ENCODE measurements at places on chromosomes 2 and 18.

GRCh38 chr2:69741229-69741574 is 732 bp upstream of the ANXA4 start:
- peak; percentile 79 for DNase-seq

- DNase-seq, result peak; percentile 65
These were observed 2.1 kb upstream of the SPIRE1 start for GRCh38 chr18:12659904-12660605.

GRCh38 chr2:47119001-47119400 is 36.1 kb downstream of the STPG4 start:
- no peak for DNase-seq

GRCh38 chr2:224658780-224659405 is 57.3 kb downstream of the CCDC195 start:
- DNase-seq, result no peak

- DNase-seq, result no peak
These were observed 44.4 kb downstream of the FBLN7 start for GRCh38 chr2:112182581-112183034.

GRCh38 chr2:180524499-180524898 is 455.9 kb upstream of the UBE2E3 start:
- DNase-seq, result no peak

DNA sequence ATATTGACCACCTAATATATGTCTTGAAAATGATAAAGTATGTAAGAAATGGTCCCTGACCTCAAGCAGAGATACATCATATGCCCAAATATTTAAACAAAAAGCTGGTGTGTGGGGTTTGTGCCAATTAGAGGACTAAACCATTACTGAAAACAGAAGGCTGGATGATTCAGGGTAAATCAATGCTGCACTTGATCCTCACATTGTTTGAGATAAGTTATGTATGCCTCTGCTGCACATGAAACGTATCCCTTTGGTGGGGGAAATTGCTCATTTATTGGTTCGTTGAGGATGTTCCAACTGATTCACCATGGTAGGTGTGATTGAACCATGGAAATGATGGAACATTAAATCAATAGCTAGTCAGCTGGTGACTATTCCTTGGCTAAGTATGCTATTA is 24.7 kb upstream of the DARS1 start:
- no peak for DNase-seq

GRCh38 chr2:170925923-170926322 is 3.1 kb upstream of the GORASP2 start:
- no peak for DNase-seq

DNA sequence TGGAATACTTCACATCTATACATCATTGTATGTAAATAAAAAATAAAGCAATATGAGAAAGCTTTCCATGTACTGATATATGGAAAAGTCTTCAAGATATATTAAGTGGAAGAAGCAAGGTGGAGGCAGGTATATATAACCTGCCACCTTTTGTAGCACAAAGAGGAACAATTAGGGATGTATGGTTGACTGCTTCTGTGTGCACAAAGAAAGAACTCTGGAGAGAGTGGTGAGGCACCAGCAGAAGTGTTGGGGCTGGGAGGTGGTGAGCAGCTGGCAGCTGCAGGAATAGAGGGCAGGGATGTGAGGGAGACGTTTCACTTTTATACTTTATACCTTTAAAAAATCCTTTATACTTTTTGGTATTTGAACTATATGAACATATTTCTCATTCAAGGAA is 26.1 kb downstream of the KIF5C start:
- DNase-seq, result no peak

DNA sequence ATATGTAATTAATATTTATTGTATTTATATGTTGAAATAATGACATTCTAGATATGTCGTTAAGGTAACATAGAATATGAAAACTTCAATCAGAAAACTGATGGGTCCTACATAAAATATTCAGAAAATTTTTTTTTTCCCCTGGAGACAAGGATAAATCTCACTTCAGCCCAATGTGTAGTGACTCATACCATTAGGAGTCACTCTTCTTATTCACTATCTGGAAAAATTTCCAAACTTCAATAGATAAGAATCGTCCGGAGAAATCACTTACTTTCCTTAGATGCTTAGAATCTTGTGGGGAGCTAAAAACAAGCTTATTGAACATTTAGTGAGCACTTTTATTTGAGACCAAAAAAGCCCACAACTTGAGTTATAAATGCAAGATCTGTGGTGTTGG is 4.6 kb downstream of the SERPINB13 start:
- no peak for DNase-seq

DNA sequence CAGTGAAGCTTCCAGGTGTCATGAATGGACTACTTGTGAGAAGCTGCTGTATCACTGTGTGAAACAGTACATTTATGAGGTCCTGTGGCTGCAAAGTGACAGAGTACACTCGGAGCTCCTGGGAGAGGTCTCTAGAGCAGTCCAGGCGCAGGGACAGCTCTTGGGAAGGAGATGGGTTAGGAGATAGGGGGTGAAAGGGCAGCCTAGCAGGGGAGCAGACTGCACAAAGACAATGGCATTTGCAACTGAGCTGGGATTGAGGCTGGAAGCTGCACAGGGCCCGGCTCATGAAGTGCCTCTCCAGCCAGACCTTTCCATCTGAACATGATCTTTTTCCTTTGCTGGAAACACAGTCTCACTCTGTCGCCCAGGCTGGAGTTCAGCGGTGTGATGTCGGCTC is 83.6 kb downstream of the RHOB start:
- no peak for DNase-seq

GRCh38 chr2:150449856-150450255 is 37.6 kb downstream of the RND3 start:
- DNase-seq, result no peak

DNA sequence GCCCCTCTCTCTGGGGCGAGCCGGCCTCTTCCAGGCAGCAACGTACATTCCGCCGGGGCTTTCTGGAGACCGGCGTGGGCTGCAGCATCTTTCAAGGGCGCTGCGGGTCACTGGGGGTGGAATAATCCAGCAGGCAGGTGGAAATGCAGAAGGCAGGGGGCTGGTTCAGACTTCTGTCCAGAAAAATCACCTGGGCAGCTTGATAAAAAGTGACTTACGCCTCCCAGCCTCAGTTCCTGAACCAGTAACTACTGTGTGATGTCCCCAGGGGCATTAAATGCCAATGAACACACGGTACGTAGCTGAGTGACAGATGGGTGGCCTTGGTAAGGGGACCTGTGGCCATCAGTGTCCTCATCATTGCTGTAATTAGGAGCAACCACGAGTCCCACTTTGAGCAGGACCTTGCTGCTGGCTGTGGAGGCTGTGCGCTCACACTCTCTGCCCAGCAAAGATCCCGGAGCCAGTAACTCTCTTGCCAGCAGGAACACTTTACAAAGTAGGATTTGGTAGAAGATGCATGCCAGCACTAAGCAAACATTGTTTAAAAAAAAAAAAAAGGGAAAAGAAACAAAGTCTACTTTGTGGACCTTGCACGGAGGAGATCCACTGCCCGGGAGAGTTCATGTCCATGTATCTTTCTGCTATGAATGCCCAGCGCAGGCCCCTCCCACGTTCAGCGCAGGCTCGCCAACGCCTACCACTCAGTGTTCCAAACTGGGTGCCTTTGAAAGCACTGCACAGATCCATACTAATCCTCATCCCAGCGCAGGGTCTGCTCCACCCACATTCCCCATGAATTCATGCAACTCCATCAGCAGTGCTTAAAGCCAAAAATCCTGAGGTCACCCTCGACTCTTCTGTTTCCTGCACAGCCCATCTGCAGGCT is 177.3 kb downstream of the HDAC4 start:
- no peak for DNase-seq

DNA sequence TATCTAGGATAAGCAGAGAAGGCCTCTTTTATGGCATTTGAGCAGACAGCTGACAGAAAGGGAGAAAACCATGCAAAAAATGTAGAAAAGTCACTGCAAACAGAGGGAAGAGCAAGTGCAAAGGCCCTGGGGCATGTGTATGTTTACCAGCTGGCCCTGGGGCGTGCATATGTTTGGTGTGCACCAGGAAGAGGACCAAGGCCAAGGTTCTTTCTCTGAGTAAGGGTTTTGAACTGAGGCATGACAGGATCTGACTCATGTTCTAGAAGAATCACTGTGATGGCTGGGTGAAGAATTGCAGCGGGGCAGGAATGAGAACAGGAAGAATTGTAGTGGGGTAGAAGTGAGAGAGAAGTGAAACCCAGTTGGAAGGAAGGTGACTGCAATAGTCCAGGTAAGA is 69.6 kb downstream of the STEAP3 start:
- no peak for DNase-seq

- no peak for DNase-seq
These were observed 119.0 kb upstream of the SYT4 start for GRCh38 chr18:43396266-43396665.

DNA sequence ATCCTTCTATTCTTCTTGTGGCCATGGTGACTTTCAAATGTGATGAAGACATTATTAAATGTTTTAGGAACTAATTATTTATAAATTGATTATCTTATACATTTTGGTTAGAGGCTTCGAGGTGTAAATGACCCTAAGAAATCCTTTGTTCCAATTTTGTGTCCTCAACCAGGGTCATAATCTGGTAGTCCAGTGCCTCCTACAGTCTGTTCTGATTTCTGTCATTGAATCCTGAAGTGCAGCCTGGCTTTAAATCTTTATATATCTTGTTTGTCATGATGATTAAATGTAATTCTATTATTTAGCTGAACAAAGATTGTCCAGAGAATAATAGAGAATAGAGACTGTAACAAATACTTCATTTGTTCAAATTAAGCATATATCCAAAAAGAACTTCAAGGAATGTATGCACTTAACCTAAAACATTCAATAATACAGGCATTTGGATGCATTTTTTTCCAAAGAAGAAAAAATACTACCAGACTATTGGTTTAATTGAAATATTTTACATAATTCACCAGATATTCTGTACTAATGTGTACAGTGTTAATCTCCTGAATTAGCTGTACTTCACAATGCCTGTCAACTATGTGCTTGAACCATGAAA is 89.8 kb downstream of the PRPF40A start:
- DNase-seq, result peak; percentile 55

DNA sequence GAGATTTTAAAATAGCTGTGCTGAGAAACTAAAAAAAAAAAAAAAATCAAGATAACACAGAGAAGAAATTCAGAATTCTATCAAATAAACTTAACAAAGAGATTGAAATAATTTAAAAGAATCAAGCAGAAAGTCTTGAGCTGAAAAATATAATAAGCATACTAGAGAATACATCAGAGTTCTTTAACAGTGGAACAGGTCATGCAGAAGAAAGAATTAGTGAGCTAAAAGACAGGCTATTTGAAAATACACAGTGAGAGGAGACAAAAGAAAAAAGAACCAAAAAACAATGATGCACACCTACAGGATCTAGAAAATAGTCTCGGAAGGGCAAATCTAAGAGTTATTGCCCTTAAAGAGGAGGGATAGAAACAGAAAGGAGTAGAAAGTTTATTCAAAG is 548.1 kb downstream of the ADCYAP1 start:
- DNase-seq, result no peak
